Stimulated activated CD4-positive, alpha-beta T cell treated with anti-CD3 and anti-CD28 coated beads, Interleukin-4, amount 100 ng/mL, for 1 hour (primary cell): ENCODE measurements at places on chromosomes 1 and 21.

GRCh38 chr1:67135354-67135753 lies 584 bp upstream of the C1orf141 start:
- DNase-seq: no peak

DNA sequence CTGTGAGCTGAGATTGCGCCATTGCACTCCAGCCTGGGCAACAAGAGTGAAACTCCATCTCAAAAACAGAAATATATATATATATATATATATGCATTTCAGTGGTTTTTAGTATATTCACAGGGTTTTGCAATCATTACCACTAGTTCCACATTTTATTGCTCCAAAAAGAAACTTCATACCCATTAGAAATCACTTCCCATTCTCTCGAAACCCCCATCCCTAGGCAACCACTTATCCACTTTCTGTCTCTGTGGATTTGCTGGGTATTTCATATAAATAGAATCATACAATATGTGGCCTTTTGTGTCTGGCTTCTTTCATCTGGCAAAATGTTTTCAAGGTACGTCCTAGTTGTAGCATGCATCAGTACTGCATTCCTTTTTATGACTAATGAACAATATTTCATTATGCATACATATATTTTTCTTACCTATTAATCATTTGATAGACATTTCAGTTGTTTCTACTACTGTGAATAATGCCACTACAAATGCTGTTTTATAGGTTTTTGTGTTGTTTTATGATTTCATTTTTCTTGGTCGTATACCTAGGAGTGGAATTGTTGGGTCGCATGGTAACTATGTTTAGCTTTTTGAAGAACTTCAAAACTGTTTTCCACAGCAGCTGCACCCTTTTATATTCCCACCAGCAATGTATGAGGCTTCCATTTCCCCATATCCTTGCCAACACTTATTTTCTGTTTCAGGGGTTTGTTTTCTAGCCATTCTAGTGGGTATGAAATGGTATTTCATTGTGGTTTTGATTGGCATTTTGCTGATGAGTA lies 95.9 kb downstream of the PHTF1 start:
- no peak for DNase-seq

DNA sequence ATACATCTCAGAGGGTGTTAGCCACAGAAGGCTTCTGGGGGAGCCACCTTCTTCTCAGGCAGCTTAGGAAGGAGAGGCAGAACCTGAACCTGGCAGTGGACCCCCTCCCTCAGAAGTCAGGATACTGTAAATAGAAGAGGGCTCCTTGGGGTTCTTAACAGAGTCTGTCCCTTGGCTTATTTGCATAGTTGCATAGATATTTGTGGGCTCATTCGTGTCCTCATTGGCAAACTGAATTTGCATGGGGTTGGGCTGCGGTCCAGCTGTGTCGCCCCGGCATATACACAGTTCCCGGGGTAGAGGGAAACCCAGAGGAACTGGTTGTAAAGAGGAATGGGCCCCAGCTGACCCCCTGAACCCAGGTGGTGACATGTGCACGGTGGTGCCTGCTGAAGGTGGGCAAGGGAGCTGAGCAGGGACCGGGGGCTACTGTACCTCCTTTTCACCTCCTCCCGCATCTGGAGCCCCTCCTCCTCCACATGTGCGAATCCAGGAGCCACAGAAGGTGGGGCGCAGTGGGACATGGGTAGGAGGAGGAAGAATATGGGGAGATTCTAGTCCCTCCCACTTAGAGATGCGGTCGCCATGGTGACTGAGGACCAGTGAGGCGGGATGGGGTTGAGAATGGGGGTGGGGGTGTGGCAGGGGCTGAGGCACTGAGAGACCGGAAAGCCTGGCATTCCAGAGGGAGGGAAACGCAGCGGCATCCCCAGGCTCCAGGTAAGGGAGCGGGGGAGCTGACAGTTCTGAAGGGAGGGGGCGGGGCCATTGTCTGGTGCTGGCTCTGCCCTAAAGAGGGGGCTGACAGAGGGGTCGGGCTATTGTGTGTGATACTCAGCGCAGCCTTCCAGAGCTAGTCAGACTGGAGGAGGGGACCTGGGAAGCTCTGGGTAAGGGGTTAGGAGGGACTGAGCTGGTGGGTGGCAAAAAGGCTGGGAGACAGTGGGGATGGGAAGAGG lies 3.7 kb upstream of the SEMA4A start:
- no peak for DNase-seq

- no peak for DNase-seq
Measured at GRCh38 chr1:227548119-227548397, 15.3 kb upstream of the ZNF678 start.

DNA sequence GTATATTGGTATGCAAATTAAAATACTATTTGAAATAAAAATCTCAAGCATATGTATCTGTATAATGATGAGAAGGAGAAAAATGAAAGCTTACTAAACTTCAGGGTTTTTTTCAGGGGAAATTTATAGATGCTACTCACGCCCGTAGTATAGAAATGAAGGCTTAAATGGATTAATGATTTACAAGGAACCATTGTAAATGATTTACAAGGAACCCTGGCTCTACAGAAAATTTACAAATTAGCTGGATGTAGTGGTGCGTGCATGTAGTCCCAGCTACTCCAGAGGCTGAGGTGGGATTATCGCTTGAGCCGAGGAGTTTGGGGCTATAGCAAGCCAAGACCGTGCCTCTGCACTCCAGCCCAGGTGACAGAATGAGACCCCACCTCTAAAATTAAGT lies 150.5 kb downstream of the PCBP3 start:
- DNase-seq: no peak

DNA sequence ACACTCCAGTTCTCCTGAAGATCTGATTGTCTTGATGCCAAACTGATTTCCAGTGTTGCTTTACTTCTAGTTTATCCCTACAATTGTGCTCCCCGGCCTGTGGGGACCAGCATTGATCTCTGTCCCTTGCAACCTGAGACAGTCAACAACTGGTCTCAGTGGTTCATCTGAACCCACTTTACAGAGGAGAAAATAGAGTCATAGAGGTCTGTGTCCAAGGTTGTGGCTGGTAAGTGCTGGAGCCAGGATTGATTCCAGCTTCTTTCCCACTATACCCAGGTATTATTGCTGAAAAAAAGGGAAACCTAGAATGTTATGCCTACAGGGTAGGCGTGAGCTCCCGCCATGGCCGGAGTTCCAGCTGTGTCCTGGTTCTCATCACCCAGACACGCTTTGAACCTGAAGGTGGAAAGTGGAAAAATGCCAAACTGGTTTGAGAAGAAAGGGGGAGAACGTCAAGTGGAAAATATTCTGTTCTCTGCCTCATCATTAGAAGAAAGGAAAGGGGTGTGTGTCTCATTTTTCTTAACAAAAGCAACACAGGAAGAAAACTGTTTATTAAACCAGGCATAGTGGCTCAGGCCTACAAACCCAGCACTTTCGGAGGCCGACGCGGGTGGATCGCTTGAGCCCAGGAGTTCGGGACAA lies 60.7 kb upstream of the ITPKB start:
- DNase-seq: no peak
